ENCODE measurements at places on chromosomes 5 and 9. TPM values are rescaled to one million over a fixed set of nuclear protein-coding genes. Genes with fewer than 3 reads are reported as not detected.
A peak's percentile ranks its signal among the peaks of the same experiment; 100 is the strongest.

The KCNN2 gene
- polyA plus RNA-seq, result not detected

The AJM1 gene
- polyA plus RNA-seq, result 2.6 TPM

The RASGRF2 gene
- not detected for polyA plus RNA-seq

The ENTPD8 gene
- 0.18 TPM for polyA plus RNA-seq

The PCDHB9 gene
- 2.4 TPM for polyA plus RNA-seq

The RNF183 gene
- not detected for polyA plus RNA-seq

DNA sequence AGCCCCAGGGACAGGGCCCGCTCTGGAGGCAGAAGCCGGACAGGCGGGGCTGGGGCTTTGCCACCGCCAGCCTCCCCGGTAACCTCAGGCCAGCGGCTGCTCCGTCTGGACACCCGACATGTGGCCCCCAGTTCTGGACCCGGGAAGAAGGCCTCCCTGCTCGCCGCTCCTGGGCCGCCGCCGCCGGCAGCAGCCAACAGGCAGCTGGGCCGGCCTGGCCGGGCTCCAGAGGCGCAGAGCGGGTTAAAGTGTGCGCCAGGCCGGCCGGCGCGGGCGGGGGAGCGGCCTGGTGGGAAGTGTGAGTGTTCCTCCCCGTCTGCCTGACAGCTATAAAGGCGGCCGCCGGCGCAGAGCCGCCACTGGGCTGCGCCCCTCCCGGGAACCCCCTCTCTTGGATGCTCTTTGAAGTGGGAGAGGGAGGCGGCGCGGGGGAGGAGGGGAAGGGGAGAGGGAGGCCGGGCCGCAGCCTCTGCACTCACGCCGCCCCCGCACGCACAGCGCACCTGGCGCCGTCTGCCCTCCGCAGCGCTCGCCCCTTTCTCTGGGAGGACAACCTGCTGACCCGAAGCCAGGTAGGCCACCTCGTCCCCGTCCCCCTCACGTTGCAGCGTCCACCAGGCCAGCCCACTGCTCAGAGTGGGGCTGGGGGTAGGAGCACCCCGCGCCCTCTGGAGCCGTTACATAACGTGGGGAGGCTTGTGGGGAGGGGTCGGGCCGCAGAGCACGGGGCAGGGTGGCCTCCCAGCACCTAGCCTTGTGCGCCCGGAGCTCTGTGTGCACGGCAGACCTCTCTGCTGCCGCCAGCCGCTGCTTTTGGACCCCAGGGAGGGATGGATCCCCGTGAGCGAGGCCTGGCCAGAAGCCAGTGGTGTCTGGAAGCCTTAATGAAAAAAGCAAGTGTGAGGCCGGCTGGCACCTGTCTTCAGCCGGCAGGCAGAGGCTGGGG is at the start of gene ADAMTSL2:
ADAMTSL2 (plus strand) TSS at position 359 of the 946 bp plus-strand sequence. CDS start 2,009 bp downstream, outside the sequence.
- DNase-seq, result peak; percentile 90

- peak; percentile 19 for DNase-seq
These were observed 18.5 kb downstream of the DDX31 start for GRCh38 chr9:132651259-132651658.

GRCh38 chr5:89606939-89607534 is 724.1 kb upstream of the MEF2C start:
- no peak for DNase-seq

- no peak for DNase-seq
These were observed 3.0 kb upstream of the TMEM210 start for GRCh38 chr9:137174722-137175293.

DNA sequence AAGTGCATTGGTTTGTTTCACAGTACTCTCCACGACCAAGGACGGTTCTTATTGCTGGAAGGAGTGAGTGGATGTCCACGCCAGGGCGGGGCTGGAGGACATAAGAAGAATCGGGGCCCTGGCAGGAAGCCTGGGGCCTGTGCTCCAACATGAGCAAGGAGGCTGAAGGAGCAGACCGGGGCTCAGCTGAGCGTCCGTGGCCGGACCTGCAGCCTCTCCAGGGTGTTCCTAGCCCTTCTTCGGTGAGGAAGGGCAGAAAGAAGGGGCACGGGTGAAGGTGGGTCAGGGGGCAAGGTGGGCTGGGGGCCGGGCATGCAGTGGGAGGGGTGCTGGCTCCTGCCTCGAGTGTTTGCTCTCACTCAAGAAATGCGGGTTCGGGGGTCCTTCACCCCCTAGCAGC is 18.1 kb downstream of the FAM78A start:
- DNase-seq, result no peak

GRCh38 chr5:15932066-15932465 is 247.5 kb downstream of the MARCHF11 start:
- no peak for DNase-seq

GRCh38 chr5:41600731-41601130 is 90.3 kb upstream of the PLCXD3 start:
- peak; percentile 41 for DNase-seq

GRCh38 chr5:135565725-135566421 is 12.9 kb downstream of the CXCL14 start:
- peak; percentile 60 for DNase-seq

- DNase-seq, result no peak
These were observed 48.6 kb downstream of the UBAP1 start for GRCh38 chr9:34227445-34227844.

DNA sequence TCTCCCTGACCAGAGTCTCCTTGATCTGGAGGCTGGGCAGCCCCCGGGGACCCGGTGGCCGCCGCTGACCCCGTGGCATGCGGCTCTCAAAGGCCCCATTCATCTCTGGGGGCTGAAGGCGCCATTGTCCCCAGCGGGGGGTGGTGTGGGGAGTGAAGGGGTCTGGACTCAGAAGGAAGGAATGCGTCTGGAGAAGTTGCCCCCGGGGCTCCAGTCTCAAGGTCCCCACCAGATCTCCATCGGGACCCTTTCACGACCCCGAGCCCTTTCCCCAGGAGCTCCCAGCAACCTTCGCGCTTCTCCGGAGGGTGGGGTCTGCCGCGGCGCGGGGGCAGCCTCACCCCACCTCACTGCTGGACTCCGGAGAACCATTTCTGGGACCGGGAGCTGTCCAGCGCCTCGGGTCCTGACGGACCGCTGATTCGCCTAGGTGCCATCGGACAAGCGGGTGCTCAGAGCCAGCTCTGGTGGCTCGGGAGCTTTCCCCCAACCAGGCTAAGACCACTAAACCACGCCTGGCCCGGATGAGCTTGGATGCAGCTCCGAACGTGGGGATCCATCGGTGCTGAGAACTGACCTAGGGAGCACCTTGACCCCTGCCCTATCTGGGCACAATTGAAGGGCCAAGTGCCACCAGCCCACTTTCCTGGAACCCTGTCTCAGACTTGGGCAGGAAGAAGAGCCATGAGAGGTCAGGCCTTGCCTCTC is 5.1 kb upstream of the PCDH1 start:
- DNase-seq, result peak; percentile 65

GRCh38 chr9:81719972-81720371 is 30.6 kb upstream of the TLE1 start:
- no peak for DNase-seq

DNA sequence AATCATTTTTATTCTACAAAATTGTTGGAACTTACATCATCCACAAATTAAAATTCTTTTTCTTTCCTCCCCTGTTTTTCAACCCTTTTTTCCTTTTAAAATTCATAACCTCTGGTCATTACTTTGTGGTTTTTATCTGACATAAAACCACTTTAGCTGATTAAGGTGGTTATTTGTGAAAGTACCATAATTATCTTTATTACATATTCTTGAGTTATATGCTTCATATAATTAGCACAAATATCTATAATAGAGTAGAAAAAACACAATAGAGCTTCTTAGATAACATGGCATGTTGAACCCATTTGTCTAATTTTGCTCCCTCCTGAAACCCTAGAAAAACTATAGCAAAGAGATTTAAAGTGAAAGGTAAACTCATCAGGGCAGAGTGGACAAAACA is 22.9 kb upstream of the PPIC start:
- no peak for DNase-seq

GRCh38 chr9:135714242-135715055 is 12.5 kb downstream of the KCNT1 start:
- peak; percentile 78 for DNase-seq

DNA sequence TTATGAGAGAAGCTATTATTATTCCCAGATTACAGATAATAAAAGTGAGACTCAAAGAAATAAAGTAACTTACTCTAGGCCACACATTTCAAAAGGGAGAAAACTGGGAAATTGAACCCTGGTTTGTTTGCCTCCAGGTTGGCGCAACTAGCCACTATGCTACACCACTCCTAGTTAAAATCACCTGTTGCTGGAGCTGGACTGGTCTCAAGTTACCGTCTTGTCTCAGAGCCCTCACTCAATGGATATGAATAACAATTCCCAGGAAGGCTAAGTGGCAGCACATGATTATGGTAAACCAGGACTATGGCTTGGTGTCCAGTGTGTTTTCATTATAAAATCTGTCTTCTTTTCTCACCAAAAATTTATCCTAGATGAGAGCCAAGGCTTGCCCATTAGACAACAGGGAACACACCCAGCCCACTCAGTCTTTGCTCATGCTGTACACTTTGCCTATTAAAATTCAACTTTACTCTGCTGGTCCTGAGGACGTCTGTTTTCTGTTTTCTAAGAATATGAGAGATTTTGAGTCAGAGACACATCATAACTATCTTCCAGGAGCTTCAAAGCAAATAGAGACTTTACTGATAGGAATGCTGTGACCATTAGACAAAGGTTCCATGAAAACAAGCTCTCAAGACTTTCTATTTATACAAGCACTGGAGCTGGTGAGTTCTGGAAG is 58.1 kb downstream of the ADRB2 start:
- DNase-seq, result no peak
